Activated CD8-positive, alpha-beta memory T cell treated with anti-CD3 and anti-CD28 coated beads for 4 hours (primary cell): ENCODE measurements at places on chromosomes 4 and X.

GRCh38 chr4:65600656-65601055 is 69.6 kb downstream of the EPHA5 start:
- no peak for DNase-seq

- DNase-seq, result no peak
These were observed 127.4 kb upstream of the ENPP6 start for GRCh38 chr4:184344899-184345572.

GRCh38 chrX:50814701-50815100 is 707 bp upstream of the SHROOM4 start:
- no peak for DNase-seq

DNA sequence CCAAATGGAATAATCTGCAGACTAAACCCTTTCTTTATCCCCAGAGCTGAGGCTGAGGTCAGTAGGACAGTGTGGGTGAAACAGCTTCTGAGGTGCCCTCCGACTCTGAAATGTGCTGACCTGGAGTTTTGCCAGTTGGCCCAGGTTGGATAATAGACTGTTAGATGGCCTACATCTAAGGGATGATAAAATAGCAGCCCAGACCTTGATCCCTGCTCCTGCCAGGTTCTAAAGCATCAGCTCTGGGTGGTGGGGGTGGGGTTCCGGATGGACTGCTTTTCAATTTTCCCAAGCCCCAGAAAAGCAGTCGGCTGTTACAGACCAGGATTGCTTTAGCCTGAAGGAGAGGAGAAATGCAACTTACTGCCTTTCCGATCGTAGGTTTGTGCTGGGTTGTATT is 110.4 kb downstream of the NHS start:
- DNase-seq, result no peak

- no peak for DNase-seq
These were observed 48.2 kb downstream of the RBM47 start for GRCh38 chr4:40581254-40582140.

DNA sequence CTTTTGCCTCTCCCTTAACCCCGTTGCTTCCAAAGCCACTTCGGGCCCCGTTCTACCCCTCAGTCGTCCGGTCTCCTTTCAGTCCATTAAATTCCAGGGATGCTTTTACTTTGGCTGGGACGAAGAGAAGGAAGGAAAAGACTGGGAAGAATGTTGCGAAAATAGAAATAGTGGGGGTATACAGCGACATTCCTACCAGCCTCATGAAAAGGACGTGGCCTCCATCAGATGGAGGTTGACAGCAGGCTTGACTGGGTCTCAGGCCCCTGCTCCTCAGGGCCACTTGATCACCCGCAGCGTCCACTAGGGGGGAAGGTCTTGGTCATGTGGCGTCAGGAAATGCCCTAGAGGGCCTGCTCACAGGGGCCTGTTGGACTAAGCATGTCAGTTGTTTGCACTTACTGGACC is 657 bp upstream of the ANKRD50 start:
- DNase-seq, result no peak

DNA sequence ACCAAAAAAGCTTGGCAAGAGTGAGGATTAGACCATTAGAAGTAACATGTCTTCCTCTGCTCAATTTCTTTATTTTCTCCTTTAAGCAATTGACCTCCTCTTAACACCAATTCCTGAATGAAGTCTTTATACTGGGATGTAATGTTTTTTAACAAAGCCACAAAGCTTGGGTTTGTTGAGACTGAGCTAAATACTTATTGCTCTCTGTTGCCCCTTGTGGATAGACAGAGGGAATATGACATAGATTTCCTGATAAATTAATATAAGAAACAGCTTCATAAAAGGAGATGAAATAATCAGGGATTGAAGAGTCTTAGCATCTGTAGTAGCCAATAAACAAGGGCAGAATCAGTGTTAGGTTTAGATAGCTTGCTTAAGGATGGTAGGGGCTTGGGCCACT is 57.6 kb downstream of the CCDC160 start:
- no peak for DNase-seq

DNA sequence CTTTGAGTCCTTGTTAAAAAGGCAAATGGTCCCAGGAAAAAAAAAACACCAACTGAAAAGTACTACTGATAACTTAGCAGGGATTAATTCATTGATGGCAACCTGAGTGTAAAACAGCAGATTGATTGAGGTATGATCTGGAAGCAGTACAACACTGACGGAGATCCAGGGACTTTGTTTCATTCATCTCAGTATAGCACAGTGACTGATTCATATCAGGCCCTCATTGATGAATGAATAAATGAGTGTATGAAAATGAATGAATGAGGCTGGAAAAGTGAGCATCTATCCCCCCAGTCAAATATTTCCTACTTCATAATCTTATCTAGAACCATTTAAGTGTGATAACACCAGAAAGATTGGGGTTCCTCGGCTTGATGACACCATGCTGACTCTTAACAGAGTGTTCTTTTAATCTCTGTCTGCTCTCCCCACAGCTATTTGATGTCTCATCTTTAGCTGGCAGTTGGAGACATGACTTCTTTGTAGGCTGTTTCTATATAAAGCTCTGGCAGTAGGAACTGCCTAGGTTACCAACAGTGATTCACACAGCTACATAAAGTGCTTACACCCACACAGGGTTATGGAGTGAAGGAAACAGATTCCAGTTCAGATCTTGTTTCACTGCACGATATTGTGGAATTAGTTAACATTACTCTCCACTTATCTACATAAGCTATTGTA is 18.6 kb upstream of the RNF128 start:
- DNase-seq, result no peak

- no peak for DNase-seq
These were observed 19.2 kb downstream of the G3BP2 start for GRCh38 chr4:75653845-75654503.

DNA sequence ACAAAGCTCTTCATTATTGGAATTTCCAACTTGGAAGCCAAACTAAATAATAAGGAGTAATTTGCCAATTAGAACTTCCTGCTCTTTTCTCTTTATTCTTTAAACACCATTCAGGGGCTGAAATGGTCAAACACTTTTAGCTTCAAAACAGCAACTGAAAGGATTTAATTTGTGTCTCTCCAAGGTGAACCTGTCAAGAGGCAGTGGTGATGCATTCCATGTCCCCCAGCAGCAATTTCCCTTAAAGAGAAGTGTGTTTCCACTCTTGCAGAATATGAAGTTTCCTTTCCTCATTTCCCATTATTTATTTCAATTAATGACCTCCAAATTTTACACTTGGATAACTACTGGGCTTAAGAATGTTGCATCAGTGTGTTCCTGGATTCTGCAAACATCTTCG is 156.0 kb downstream of the COL25A1 start:
- DNase-seq, result no peak

- DNase-seq, result no peak
These were observed 99.1 kb upstream of the FAM47C start for GRCh38 chrX:36908801-36909675.

DNA sequence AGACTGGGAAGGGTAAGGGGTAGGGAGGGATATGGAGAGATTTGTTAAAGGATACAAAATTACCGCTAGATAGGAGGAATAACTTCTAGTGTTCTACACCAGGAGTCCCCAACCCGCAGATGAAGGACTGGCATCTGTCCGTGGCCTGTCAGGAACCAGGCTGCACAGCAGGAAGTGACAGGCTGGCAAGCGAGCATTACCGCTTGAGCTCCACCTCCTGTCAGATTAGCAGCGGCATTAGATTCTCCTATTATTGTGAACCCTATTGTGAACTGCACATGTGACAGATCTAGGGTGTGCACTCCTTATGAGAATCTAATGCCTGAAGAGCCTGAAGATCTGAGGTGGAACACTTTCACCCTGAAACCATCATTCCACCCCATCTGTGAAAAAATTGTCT is 27.9 kb upstream of the BBS7 start:
- no peak for DNase-seq

- no peak for DNase-seq
These were observed 92.2 kb upstream of the SPRY1 start for GRCh38 chr4:123304151-123304964.

DNA sequence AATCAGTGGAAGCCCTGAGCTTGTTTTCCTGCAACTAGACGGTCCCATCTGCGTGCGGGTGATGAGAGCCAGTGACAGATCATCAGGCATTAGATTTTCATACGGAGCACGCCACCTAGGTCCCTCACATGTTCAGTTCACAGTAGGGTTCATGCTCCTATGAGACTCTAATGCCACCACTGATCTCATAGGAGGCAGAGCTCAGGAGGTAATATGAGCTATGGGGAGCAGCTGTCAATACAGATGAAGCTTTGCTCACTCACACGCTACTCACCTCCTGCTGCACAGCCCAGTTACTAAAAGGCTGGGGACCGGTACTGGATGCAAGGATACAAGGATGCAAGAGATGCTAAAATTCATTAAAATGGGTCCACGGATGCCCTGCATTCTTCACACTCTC is 61.2 kb downstream of the DHRSX start:
- no peak for DNase-seq

GRCh38 chrX:861921-862320 is 231.3 kb downstream of the SHOX start:
- DNase-seq, result no peak

GRCh38 chrX:10903523-10903922 is 207.6 kb upstream of the HCCS start:
- no peak for DNase-seq
